Right hindlimb (tissue), 1 donor: ENCODE measurements at places on chromosomes 16 and 17.

DNA sequence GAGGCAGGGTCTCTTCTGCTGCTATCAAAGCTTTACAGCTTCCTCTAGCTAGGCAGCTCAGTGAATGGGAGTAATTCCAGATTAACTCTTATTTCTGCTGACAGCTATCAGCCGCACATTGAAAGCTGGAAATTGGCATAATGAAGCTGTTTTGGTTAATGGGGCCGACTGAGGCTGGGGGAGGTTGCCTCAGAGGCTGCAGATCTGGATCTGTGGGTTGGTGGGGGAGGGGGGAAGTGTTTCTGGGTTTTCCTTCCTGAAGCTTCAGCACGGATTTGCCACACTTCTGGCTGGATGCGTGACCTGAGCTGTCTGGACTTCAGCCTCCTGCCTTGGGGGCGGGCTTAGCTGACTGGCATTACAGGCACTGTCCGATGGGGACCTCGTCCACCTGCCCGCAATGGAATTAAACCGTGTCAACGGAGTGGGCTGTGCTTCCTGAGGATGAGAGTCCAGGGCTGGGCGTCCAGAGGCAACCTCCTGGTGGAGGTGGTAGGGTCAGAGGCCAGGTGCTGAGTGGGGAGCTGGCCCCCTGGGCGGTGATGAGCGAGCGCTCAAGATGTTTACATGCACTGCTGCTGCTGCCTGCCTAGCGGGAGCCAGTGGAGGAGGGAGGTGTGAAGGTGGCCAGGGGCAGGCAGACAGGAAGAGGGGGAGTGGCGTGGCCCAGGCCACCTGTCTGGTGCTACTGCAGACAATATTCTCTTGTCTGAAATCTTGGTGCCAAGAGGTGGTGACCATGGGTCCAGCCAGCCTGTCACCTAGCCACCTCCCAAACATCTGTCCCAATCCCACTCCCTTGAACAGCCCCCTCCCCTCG lies 6.7 kb upstream of the ABCC3 start:
- DNase-seq: no peak

DNA sequence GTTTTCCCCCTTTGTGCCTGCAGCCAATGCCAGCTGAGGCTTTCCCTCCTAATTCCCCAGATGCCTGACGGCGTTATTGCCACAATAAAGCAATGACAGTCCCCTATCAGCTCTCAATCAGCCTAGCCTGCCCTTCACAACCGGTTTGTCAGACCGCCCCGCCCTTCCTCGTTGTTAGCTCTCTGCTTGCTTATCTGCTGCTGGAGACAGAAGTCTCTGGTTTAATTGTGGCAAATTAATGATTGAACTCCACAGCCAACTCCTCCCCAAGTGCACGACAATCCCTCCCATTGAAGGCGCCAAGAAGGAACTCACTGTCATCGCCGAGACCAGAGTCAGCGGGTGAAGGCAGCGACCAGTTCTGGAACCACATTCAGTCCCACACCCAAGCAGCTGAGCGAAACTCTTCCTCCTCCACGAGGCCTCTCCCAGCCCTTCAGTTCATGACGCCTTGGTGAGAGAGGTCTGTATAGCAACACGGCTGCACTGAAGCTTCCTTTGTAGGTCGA lies 474.4 kb downstream of the SLC39A11 start:
- DNase-seq: peak; percentile 42

- no peak for DNase-seq
Measured at GRCh38 chr16:53370827-53371226, 63.4 kb upstream of the RBL2 start.

DNA sequence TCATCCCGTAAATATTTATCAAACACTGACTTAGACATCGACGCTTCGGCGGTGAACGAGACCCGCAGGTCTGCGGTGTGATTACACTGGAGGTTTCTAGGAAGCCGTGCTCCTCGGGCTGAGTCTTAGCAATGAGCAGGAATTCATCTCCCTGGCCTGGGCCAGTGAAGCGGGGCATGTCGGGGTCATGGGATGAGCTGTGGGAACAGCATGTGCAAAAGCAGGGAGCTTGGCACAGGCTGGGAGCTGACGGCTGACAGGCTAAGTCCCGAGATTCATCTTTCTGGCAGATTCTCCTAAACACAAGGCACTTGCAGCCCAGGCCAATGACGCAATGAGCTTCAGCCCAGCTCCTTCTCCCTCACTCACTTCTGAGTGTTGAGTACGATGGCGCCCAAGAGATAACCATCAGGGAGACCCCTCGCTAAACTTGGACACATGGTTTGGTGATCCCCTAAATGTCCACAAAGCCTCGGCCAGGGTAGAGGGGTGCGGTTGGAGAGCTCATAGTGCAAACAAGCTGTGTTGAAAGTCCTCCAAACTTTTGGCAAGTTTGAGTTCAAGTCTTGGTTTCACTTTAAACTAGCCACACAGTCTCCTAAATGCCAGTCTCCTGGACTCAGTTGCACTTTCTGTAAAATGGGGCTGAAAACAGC lies 12.8 kb downstream of the CRISPLD2 start:
- peak; percentile 73 for DNase-seq

- DNase-seq: no peak
Measured at GRCh38 chr16:77289331-77289809, 90.2 kb downstream of the SYCE1L start.

- no peak for DNase-seq
Measured at GRCh38 chr16:77227745-77228144, 28.5 kb downstream of the SYCE1L start.

GRCh38 chr16:8867216-8867931 lies 1.4 kb downstream of the CARHSP1 start:
- DNase-seq: peak; percentile 61

GRCh38 chr16:88691924-88692560 lies 5.7 kb upstream of the SNAI3 start:
- no peak for DNase-seq

DNA sequence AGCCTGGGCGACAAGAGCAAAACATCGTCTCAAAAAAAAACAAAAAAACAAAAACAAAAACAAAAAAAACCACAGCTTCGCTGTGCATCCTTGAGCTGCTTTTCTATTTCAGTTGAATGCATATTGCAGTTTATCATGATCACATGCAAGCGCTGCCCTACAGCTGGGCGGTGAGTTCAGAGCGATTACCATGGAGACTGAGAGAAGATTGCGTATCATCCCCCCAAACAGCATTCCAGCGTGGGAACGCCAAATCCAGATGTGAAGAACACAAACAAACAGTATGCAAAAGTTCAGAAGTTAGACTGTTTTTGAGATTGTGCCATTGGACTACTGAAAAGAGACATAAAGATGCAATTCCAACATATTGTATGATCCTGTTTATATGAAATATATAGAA lies 15.1 kb upstream of the SLC52A1 start:
- DNase-seq: peak; percentile 61

DNA sequence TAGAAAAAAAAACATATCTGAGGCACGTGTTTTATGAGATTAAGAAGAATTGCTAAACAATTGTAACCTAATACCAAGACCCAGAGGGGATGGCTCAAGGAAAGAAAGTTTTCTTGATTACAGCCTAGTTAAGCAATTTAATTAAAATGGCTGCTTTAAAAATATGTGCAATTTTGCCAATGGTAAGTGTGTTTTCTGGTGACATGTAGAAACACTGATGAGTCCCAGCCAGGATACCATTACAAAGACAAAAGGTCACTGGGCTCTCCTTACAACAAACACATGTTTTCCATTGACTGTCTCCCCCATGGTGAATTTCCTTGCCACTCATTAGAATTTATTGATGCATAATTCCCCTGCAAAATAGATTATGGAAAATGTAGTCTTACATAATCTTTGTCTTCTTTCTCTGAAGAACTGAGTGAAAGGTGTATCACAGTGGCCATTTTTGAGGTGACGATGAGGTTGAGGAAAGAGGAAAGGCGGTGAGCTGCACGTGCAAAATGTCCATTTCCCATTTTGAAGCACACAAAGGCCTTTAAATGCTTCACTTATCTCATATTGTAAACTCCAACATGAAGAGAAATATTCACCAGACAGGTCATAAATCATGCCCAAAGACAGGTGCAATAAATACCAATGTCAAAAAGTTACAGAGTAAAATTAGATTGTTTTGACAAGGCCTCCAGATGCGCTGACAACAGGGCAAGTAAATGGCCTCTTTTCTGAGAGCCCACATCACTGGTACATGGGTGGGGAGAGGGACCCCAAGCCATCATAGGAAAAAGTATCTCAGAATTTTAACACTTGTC lies 696.9 kb downstream of the KCNJ2 start:
- DNase-seq: no peak

DNA sequence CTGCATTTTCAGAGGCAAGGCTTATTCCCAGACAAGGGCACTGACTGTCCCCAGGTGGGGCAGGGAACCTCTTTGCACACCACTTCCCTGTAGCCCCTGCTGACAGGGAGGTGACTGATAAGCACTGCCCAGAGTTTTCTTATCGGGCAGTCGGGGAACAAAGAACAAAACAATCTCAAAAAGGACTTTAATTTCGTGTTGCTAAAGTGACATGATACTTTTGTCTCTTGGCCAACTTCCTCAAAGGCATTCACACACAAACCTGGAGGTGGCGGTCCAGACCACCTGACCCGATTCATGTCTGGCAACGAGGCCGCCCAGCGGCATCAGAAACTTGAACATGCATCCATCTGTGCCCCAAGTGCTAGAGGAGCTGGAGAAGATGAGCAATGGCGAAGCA lies 28.9 kb downstream of the ZDHHC7 start:
- no peak for DNase-seq

- DNase-seq: no peak
Measured at GRCh38 chr17:57675427-57676387, 69.4 kb downstream of the CCDC182 start.

DNA sequence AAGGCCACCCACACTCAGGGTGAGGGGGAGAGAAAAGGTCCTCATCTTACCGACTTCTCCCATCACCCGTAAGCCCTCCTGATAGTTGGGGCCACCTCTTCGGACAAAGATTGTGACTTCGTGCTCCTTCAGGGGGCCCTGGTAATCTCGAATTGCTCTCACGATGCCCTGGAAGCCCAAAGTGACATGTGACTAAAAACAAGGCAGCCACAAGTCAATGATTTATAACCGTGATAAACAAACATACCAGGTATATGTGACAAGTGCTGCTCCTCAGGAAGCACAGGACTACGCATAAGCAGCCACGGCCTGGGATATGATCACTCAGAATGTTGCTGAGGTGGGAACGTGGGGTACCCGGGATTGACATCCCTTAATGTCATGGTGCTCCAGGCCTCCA lies 17.1 kb downstream of the ACLY start:
- no peak for DNase-seq

GRCh38 chr16:81654346-81654745 lies 124.7 kb upstream of the PLCG2 start:
- no peak for DNase-seq

DNA sequence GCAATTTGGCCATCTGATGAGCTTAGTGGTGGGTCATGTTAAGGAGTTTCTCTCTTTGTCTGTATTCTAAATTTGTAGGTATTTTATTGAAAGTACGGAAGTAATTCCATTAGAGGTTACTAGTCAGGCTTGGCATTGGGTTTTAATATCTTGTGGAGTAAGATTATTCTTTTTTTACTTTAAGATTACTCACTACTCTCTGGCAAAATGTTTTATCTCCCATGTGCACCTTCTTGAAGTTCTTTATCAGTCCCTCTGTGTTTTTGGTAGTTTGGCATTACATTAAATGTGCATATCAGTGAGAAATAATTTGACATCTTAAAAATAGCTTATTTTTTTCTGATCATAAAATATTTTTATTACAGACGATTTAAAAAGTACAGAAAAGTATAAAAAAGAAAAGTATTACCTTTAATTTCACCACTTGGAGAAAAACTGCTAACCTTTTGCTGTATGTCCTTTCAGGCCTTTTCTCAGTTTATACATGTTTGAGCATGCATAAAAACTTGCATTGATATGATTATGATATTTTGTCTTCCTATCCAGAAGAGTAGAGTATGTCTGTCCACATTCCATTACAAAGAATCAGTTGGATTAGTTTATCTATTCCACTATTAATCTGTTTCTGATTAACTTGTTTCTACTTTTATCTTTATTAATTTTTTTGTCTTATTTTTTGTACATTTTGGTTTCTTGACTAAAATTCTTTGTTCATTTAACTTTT lies 198.3 kb downstream of the SPECC1 start:
- no peak for DNase-seq

DNA sequence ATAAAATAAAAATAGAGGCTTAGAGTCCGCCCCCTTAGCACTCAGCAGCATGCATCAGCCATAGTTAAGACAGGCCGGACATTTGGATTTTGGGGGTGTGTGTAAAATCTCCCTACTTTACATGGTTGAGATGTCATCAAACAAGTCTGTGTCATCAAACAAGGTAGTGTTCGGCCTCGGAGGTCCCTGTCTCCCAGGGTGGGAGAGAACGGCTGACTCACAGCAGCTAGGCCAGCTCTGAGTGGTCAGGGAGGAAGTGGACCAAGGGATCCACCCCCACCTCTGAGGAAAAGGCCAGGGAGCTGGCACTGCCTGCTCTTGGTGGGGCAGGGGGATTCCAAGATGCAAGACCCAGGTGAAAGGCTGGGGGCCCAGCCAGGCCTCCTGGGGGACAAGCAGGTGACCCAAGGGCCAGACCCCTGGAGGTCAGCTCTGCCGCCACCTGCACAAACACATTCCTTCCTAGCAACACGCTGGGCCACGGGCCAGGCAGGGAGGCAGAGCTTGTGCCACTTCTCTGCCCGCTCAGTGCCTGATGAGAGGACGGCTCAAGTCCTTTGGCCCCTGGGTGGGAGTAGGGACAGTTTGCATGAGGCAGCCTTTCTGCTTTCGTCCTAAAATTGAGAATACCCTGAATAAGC lies 28.5 kb downstream of the KIFC3 start:
- DNase-seq: no peak

DNA sequence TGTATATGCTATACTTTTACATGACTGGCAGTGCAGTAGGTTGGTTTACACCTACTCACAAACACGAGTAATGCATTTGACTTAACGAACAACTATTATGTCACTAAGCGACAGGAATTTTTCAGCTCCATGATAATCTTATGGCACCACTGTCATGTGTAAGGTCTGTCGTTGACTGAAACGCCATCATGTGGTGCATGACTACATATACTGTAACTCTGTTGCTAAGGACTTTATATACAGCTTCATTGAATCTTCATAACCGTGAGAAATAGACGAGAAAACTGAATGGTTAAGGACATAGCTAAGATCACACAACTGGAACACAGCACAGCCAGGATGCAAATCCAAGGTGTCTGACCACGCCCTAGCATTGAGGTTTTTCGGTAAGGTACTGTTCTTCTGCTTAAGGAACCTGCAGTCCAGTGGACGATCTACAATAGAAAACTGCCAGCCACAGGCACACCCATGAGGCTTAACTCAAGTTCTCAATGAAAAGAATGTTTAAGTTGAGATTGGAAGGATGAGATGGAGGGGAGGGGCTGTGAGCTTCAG lies 3.3 kb downstream of the CFAP20 start:
- no peak for DNase-seq

DNA sequence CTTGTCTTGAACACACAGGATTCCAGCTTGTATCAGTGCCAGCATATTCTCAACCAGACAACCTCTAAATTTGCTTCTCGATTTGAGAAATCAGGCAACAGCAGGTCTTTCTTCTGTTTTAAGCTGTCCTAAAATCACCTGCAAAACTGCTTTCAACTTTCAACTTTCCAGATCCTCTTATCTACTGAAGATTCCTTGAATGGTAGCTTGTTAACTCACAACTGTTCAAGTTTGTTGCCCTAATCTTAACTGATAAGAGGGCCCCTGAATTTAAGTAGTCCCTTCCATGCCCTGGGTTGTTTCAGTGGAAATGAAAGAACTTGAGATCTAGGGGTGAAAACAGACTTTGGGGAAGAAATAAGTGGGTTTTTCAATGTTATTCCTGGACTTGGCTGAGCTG lies 57.2 kb downstream of the CHD9 start:
- no peak for DNase-seq

- DNase-seq: peak; percentile 27
Measured at GRCh38 chr16:466651-467050, 41.2 kb downstream of the RAB11FIP3 start.

GRCh38 chr16:64290461-64290860 lies 831.4 kb downstream of the CDH11 start:
- no peak for DNase-seq
